ENCODE measurements at places on chromosomes 7 and 10.

- peak; percentile 3 for DNase-seq
These were observed 91.4 kb upstream of the MACROH2A2 start for GRCh38 chr10:69960988-69961880.

- DNase-seq: peak; percentile 77
These were observed 85.5 kb downstream of the TBXAS1 start for GRCh38 chr7:139914306-139915267.

GRCh38 chr10:61919646-61920215 lies 18.2 kb downstream of the ARID5B start:
- DNase-seq: peak; percentile 30

GRCh38 chr7:133299676-133300075 lies 46.8 kb downstream of the EXOC4 start:
- no peak for DNase-seq

GRCh38 chr7:90816511-90817142 lies 220.5 kb downstream of the CDK14 start:
- peak; percentile 99 for DNase-seq

DNA sequence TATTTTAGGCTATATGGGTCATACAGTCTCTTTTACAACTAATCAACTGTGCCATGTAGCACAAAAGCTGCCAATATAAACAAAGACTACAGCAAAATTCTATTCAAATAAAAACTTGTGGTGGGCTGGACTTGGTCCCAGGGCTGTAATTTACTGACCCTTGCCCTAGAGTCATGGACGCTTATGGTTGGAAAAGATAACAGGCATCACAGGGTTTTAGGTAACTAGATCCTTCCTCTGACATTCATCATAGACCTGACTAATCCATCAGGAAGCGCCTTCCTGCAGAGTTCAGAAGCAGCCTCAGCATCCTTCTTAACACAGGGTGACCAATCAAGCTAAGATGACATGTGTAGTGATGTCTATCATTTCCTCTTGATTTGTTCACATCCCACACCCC lies 40.2 kb upstream of the GPAM start:
- DNase-seq: peak; percentile 48

DNA sequence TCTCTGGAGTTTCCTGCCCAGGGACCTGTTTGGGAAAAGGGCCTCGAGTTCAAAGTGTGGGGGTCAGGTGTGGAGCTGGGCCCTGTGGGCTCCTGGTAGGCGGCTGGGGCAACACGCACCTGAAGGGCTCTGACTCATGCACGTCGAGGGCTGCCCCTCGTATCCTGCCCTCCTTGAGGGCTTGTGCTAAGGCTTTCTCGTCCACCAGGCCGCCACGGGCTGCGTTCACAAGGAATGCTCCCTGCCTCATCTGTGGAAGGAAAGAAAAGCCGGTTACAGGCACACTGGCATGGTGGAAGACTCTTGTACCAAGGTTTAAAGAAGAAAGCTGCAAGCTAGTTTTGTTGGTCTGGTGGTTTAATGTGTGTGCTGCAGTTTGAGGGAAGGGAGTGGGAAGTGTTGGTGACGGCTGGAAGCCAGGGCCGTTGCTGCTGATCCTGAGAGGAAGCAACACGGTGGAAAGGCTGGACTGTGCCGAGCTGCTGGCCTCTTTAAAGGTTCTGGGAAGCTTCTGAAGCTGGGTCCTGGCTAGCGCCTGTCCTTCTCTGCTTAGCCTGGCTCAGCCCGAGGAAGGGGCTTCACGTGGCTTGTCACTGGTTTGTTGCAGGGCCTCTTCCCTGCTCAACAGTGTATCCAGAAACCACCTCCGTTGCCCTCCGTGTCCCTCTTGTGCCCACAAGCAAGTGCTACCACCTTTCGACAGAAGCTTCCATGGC lies 52.0 kb downstream of the ZRANB1 start:
- no peak for DNase-seq

DNA sequence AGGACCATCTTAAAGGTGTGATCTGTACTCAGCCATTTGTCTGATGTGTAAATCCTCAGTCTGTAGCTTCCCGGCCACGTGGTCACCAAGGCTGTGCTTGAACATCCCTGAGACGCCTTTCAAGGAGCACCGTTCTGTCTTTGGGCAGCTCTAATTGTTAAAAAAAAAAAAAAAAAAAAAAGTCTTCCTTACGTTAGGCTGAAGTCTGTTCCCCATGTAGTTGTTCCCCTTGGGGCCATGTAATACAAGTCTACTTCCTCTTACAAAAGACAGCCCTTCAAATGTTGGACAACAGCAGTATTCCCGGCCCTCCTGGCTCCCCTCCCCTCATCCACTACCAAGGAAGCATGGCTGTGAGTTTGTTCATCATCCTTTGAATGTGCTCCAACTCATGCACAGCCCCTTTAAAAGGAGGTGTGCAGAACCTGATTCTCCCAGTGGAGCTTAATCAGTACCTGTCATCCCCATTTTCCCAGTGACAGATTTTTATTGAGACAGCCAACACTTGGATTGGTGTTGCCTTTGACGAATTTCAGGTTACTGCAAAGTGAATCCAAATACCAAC lies 392.2 kb upstream of the GALNT17 start:
- no peak for DNase-seq

DNA sequence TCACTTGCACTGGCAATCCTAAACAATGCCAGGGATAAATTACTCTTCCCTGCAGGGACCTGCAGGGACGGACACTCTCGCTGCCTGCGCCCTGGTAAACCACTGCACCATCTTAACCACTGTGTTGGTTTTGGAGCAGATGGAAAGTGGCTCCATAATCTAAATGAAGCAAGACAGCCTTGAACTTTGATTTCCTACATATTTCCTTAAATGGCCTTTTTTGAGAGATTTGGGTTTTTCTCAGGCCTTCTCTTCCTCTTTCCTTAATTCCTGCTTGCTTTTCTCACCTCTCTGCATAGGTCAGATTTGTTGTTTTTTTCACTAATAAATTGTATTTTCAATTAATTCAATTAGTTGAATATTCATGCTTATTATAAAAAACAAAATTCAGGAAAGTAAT lies 2.8 kb downstream of the PILRA start:
- no peak for DNase-seq

DNA sequence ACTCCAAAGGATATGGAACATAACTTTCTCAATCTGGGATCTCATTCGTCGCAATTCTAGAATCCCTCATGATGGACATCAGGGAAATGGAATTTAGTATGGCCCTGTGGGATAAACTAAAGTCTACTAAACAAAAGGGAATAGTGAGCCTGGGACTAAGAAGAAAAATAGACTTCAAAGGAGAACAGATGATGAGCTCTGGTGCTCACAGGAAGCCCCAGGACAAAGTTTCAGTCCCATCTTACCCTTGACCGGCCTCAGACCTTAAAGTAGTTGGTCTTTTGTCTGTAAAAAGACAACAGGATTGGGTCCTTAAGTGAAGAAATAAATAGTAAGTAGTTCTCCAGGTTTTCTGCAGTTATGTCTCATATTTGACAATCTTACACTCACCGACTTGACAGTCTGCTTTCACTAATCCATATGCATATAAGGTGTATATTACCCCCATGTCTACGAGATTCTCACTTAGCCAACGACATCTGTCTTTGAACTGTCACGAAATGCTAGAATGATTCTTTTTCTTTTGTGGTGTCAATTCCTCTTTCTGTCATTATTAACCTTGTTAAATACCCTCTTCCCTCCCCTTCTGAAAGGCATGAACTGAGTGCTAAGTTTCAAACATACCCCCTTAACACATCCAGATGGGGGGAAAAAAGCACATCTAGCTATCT lies 10.9 kb upstream of the IKZF1 start:
- no peak for DNase-seq

DNA sequence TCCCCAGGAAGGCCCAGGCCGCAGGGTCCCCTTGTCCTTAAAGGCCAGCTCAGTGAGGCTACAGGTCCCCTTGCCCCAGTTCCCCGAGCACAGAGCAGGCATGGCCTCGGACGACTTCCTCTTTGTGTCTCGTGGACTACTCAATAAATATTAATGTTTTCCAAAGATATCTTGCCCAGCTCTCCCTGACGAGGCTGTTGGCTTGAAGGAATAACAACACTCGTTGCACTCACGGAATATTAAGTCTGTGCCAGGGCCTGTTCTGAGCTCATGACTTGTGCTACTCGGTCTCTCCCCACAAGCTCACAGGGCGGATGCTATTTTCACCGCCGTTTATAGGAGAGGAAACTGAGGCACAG lies 68.2 kb downstream of the CUX1 start:
- no peak for DNase-seq

GRCh38 chr7:112416127-112416526 lies 34.1 kb upstream of the IFRD1 start:
- DNase-seq: peak; percentile 44

DNA sequence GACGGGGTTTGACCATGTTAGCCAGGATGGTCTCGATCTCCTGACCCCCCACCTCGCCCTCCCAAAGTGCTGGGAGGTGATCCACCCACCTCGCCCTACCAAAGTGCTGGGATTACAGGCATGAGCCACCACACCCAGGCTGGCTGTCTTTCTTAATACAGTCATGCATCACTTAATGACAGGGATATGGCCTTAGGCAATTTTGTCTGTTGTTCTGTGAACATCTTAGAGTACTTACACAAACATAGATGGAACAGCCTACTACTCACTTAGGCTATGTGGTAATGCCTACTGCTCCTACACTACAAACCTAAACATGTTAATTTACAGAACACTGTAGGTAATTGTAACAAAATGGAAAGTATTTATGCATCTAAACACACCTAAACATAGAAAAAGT lies 106.6 kb upstream of the KCNMA1 start:
- no peak for DNase-seq

DNA sequence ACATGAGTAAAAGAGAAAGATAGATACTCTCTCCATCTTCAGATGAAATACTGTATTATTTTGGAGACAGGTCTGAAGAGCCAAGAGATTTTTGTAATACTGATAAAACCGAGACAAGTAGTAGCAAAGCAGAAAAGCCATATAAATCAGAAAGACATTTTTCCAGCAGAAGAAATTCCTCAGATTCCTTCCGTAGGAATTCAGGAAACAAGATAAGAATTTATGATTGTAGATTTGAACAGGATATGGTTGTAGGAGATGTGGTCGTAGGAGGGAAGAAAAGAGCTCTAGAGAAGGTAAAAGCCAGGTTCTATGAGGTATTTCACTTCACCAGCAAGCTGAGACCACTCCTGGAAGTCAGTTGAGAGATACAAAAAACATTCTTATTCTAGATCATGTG lies 17.6 kb upstream of the AASS start:
- peak; percentile 20 for DNase-seq

- DNase-seq: no peak
These were observed 27.0 kb downstream of the JMJD1C start for GRCh38 chr10:63438506-63439498.

DNA sequence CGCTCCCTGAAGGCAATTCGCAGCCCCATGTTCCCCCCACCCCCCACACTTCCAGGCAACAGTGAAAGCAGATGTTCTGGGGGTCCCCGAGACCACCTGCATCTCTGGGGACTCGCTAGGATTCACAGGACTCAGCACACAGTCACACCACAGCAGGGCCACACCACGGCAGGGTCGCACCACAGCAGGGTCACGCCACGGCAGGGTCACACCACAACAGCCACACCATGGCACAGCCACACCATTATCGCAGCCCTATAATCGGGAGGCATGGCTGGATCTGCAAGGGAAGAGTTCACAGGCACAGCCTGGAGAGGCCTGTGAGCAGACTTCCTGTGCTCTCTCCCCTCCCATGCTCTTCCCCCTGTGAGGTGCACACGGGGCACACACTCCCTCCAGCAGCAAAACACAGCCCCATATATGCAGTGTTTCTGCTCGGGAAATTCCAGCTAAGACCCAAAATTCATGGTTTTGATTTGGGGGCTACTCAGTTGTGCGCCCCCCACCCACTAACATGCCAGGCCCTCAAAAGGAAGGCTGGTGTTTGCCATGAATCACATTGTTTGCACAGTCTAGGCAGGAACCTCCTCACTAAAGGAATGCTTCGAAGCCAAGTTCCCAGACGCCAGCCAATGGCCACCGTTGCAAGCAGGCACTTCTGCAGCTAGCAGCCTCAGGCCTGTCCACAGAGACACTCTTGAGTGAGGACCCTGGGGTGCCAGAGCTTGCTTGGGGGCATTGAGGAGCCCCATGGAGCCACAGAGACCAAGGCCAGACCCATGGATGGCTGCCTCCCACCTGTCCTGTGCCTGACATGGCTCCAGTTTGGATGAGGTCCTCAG lies 7.0 kb upstream of the DPYSL4 start:
- no peak for DNase-seq
